Activated CD4-positive, alpha-beta T cell treated with anti-CD3 and anti-CD28 coated beads, Interleukin-2, amount 10 ng/mL, durations not matched to agents 7 days and 5 days (primary cell): ENCODE measurements at places on chromosomes 12 and 14.

- DNase-seq: no peak
Observed at GRCh38 chr12:55469291-55469690, 647 bp downstream of the OR6C70 start.

DNA sequence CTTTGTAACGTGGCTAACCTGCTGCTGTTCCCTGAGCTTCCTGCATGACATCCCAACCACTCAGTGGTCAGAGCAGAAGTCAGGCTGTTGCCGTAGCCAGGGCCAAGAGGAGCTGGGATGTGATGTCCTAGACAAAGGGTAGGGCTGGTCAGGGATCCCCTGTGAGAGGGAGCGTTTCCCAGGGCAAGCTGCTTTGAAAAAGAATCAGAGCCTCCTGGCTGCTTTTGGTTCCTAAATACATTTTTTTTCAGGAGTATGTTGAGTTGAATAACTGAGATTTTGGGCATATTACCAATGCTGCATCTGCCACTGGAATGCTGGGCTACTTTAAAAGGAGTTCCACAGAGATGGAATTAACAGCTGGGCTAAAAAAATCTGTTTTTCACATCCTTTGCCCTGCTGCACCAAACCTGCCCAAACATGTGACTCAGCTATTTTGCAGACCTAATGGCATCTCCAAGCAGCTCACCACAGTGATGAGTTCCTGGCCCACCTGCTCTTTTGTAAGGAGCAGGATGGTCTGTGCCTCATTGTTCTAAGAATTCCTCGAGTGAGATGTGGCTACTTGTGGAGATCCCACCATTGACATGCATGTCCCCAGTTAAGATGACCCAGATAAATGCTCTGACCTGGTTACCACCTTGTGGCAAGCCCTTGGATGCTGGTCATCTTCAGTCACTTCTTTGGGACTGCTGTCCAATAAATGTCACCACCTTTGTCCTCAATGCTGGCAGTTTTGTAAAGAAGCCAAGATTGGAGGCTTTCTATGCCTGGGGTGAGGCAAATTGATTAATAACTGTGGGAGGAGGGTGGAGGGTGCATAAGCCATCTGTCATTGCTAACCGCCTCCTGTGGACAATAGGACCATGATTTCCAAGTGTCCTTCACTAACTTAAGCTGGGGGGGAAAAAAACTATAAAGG lies 24.1 kb downstream of the ANKRD13A start:
- DNase-seq: no peak

DNA sequence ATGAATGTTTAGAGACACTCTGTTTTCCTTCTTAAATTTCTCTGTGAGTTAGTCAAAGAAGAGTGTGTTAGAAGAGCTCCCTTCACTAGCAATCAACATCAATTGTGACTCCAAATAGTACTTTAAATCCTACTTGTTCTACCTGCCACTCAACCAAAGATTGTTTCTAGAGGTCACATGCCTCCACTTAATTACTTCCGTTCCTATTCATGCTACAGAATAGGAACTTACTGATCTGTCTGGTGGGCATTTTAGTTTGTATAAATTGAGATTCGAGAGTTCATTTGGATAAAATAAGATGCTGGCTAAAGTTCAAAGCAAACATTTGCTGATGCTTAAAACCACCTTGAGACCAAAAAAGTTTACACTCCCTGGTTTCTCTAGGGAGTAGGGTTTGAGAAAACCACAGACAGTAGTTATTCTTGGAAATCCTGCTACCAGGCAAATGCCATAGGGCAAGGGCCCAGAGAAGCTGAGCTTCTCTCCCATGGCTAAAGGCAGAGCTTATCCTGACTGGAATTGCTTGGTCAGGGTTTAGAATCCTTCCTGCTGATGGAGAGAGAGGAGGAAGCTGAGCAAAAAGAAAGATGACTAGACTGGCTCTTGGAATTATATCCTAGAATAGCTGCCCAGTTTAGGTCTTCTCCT lies 389.6 kb upstream of the ATP2B1 start:
- no peak for DNase-seq

GRCh38 chr12:124675881-124676713 lies 108.7 kb upstream of the NCOR2 start:
- no peak for DNase-seq

- no peak for DNase-seq
Observed at GRCh38 chr12:77514511-77514910, 316.2 kb upstream of the NAV3 start.

DNA sequence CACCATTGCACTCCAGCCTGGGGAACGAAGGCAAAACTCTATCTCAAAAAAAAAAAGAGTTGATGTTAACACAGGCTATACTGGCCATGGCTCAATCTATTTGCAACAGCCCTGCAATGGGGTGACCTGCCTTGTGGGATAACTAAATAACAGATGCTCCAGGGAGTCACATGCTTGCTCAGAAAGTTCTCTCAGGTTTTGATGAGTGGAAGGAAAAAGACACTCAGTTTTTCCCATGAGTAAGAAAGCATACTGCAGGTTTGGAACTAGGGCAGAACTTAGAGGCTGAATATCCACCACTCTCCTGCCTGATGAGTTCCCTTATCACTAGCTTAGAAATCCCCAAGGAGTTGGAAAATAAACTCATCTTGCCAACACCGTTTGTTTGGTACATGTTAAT lies 16.9 kb downstream of the WSB2 start:
- DNase-seq: no peak

GRCh38 chr12:88037770-88038169 lies 8.6 kb upstream of the C12orf50 start:
- no peak for DNase-seq
